Hair follicle dermal papilla cell (primary cell): ENCODE measurements at places on chromosomes 7 and 10. TPM values are rescaled to one million over a fixed set of nuclear protein-coding genes. Genes with fewer than 3 reads are reported as not detected.

SEMA3D gene
- 32.7 and 40.4 TPM in 2 replicates for total RNA-seq

NMT2 gene
- 20.6 and 20.8 TPM in 2 replicates for total RNA-seq

CALU gene
- 859 and 882 TPM in 2 replicates for total RNA-seq

UCMA gene
- not detected in 2 replicates for total RNA-seq

CUBN gene
- total RNA-seq, result 11.5 and 13.8 TPM in 2 replicates

WEE2 gene
- under 0.01 TPM in 1 of 2 replicates, not detected in the other for total RNA-seq

ZNF365 gene
- 3.9 and 4.0 TPM in 2 replicates for total RNA-seq

GPR26 gene
- not detected in 2 replicates for total RNA-seq

NEUROG3 gene
- total RNA-seq, result not detected in 2 replicates

CH25H gene
- 48.0 and 83.4 TPM in 2 replicates for total RNA-seq

FAS gene
- total RNA-seq, result 76.9 and 77.9 TPM in 2 replicates

SLC16A12 gene
- total RNA-seq, result not detected in 2 replicates

TRIM50 gene
- not detected in 2 replicates for total RNA-seq

SEC24C gene
- 57.6 and 59.7 TPM in 2 replicates for total RNA-seq

SUN3 gene
- total RNA-seq, result not detected in 2 replicates

FXYD4 gene
- not detected in 2 replicates for total RNA-seq

MBL2 gene
- total RNA-seq, result not detected in 2 replicates
